GM18507 (cell line): ENCODE measurements at places on chromosomes 6 and 20.

DNA sequence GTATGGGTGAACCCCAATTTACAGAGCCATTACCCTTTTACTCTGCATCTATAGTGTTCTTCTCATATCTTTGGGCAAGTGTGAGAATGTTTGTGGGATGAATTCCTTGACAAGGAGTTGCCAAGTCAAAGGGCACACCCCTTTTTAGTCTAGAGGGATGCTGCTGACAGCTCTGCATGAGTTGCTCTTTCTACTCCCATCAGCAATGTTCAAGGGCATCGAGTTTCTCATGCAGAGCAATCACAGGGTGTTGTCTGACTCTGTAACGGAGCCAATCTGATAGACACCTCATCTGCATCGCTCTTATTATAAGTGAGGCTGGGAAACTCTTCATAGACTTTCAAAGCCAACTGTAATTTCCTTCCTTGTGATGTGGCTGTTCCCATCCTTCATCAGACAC lies 77.4 kb downstream of the EDN3 start:
- DNase-seq = no peak

GRCh38 chr6:6003621-6004366 lies 2.9 kb downstream of the NRN1 start:
- no peak for DNase-seq

- DNase-seq = no peak
Measured at GRCh38 chr6:46688117-46688965, 656 bp downstream of the TDRD6 start.

GRCh38 chr6:83884523-83884922 lies 25.0 kb downstream of the CYB5R4 start:
- DNase-seq = peak; percentile 28

GRCh38 chr6:87514831-87515230 lies 42.1 kb downstream of the SLC35A1 start:
- no peak for DNase-seq

DNA sequence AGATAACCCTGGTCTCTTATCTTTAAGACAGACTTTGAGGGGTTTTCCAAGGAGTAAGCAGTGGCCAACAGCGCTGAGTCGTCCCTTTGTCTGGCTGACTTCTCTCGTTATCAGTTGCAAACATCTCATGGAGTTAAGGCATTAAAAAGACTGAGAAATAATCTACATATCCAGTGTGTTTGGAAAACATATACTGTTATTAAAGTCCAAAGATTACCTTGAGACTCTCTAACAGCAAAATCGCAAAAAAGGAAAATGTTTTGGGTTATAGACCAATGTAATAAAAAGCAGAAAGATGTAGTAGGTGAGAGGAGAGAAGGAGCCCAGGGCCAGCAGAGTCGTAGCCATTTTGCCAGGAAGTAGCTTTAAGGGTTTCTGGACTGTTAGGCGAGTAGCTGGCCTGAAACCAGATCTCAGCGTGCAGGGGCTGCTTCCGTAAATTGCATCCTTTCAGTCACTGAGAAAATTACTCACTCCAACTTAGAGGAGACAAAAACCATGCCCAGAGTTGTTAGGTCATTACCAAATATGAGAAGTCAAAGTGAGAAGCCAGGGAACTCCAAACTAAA lies 24.6 kb downstream of the MYLK4 start:
- DNase-seq = peak; percentile 14
